ENCODE measurements at places on chromosomes 5 and 9. TPM values are rescaled to one million over a fixed set of nuclear protein-coding genes. Genes with fewer than 3 reads are reported as not detected.

The PCDHA9 gene
- 0.06 TPM for total RNA-seq

The LCN1 gene
- total RNA-seq = not detected

The ZBTB6 gene
- total RNA-seq = 13.1 TPM

The PCDHB6 gene
- 0.37 TPM for total RNA-seq

The ATOSB gene
- total RNA-seq = 34.7 TPM
